ENCODE measurements at places on chromosomes 6 and 20.

GRCh38 chr6:13068586-13069210, 259.6 kb downstream of the TBC1D7 start:
- DNase-seq: no peak

DNA sequence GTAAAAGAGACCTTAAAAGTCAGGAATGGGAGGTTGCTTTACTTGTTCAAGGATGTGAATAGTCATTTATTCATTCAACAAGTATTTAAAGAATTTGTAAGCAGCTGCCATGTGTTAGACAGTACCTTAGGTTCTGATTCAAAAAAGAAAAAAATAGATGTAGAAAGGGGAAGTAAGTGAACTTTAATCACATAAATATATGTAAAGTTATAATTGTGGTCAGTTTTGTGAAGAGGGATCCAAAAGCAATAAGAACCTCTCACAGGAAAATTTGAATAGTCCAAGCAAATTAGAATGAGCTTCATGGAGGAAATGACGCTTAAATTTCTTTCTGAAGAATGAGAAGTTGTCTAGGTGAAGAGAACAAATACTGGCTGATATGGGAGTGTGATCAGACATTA, 596.1 kb upstream of the CITED2 start:
- DNase-seq: peak; percentile 73

- DNase-seq: no peak
Observed at GRCh38 chr6:120173250-120173649, 823.7 kb upstream of the MAN1A1 start.

DNA sequence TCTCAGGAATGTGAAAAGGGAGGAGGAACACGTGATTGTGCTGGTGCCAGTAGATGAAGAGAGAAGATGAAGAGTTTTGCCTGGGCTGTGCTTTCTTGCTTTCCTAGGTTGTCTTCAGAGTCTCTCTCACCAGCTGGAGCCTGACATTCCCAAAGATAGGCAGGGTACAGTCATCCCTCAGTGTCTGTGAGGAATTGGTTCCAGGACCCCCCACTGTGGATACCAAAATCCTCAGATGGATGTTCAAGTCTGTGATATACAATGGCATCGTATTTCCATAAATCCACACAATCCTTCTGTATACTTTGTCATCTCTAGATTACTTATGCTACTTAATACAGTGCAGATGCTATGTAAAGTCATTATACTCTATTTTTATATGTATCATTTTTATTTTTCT, 113.5 kb downstream of the SAMD5 start:
- DNase-seq: no peak

DNA sequence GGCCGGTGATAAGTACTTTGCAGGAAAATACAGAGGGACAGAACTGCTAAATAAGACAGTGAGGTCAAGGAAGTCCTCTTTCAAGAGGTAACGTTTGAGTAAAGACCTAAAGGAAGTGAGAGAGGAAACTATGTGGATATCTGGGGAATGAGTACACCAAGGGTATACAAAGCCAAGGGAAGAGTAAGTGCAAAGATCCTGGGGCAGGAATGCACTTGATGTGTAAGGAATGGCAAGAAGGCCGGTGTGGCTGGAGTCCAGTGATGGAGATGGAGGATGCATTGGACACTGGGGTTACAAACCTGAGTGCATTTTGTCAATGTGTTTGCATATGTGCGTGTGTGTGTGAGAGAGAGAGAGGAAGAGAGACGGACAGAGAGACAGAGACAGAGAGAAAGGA, 32.1 kb upstream of the TGM2 start:
- peak; percentile 29 for DNase-seq

DNA sequence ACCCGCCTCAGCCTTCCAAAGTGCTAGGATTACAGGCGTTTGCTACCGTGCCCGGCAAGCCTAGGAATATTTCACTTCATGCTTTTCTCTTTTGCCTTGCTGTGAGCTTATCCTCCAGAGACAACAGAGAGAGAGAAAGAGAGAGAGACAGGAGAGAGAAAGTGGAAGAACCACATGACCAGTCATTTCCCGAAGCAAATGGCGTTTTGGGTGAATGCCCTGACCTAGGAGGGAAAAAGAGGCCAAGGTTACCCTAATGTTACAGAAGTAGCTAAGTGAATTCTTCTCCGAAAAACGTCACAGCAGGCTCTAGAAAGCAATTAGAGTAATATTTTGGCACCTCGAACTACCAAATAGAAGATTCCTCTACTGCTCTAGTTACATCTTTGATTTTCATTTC, 9.1 kb downstream of the SGK1 start:
- no peak for DNase-seq
